IPS DF 6.9 (cell line): ENCODE measurements at places on chromosomes 5 and 9.
A peak's percentile ranks its signal among the peaks of the same experiment; 100 is the strongest.

GRCh38 chr5:41772056-41772455 is 98.2 kb downstream of the OXCT1 start:
- DNase-seq, result no peak

DNA sequence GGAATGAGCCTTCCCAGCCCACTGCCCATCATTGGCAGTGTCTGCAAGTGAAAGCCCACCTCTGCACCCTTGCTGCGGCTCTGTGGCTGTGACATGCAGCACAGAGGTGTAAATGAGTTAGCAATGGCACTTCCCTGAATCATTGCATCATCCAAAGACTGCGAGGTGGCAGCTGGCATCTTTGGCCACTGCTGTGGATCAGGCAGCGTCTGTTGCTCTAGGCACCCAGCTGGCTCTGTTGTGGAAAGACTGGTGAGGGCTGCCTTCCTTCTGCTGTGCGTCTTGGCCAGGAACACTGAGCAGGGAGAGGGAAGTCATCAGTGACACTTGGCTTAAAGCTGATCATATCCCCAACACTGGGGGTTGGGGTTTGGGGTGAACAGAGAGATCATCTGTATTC is 64.5 kb downstream of the MFAP3 start:
- DNase-seq, result no peak

DNA sequence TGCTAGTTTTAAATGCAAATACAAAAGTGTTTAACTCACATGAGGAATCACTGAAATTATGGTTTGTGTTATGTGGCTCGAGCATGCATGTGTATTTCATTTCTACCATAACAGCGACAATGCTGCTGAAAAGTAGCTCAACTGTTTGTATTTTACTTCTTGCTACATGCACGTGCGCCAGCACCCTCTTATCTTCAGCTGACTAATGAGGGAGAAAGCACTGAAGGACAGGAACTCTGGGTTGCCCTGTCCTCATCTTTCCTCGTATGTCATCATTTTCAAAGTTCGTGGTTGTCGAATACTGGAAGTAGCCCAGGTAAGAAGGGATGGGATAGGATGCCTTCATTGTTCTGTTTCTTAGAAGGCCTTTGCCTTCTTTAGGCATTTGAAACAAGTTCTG is 120.3 kb downstream of the SYK start:
- DNase-seq, result no peak

- no peak for DNase-seq
These were observed 34.3 kb upstream of the RNF130 start for GRCh38 chr5:180105827-180106312.

DNA sequence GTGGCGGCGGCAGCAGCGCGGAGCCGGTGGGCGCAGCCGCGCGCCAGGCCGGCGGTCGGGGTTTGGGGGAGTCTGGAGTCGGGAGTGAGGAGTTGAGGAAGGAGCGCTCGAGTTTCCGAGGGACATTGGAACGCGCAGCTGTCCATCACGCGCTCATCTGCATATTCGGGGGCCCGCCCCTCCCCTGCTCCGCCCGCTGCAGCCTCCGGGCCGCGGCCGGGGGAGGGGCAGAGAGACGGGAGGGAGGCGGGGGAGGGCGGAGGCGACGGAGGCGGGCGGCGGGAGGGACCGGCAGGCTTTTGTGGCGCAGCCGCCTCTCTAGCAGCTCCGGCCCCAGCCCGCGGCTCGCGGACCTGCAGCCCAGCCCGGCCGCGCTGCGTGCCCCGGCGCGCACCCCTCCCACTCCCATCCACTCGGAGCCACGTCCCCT is at the start of gene IRX2:
Gene IRX2 (minus strand): TSS at position 86 of the 430 bp plus-strand sequence. CDS start 264 bp downstream, outside the sequence.
- DNase-seq, result peak; percentile 83

GRCh38 chr9:4588721-4589120 is 73.4 kb upstream of the PLPP6 start:
- DNase-seq, result no peak

DNA sequence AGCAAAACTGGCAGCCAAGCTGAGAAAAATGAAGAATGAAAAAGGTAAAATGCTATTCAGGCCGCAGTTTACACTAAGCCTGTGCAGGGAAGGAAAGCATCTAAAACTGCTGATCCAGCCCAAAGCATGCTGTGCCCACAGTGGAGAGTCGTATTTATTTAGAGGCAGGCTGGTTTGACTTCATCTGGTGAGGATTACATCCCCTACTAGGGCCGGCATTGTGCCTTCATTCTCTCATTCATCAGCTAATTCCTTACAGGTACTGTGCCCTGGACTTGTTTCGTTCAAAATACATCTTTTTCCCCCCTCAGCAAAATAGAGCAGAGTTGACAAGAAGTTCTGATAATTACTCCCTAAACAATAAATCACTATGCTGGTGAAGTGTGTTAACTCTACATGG is 137.5 kb upstream of the DAP start:
- DNase-seq, result no peak
